Activated T-cell treated with anti-CD3 and anti-CD28 coated beads, Interleukin-2, amount 50 U/mL, for 1 hour (primary cell): ENCODE measurements at places on chromosomes 1 and 21.

DNA sequence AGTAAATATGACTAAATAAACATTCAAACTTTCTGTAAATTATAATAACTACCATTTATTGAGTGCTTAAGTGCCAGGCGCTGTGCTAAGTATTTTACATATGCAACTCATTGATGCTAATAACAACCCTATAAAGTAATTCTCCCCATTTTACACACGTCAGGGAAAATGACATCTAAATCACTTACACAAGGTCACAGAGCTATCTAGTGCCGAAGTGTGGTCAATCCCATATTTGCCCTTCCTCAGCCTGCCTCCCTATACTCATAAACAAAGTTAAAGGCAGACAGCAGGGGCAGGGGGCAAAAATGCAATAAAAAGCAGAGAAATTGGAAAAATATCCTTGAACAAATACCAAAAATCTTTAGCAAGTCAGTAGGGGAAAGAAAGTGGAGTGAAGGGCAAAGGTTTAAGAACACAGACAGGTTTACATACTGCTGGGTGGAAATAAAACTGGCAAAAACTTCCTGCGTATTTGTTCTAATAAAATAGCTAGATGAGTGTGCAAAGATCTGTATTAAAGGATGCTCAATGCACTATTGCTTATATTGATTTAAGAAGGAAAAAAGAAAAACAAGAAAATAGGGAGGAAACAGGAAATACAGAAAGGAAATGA is 72.8 kb downstream of the WDR64 start:
- no peak for DNase-seq

DNA sequence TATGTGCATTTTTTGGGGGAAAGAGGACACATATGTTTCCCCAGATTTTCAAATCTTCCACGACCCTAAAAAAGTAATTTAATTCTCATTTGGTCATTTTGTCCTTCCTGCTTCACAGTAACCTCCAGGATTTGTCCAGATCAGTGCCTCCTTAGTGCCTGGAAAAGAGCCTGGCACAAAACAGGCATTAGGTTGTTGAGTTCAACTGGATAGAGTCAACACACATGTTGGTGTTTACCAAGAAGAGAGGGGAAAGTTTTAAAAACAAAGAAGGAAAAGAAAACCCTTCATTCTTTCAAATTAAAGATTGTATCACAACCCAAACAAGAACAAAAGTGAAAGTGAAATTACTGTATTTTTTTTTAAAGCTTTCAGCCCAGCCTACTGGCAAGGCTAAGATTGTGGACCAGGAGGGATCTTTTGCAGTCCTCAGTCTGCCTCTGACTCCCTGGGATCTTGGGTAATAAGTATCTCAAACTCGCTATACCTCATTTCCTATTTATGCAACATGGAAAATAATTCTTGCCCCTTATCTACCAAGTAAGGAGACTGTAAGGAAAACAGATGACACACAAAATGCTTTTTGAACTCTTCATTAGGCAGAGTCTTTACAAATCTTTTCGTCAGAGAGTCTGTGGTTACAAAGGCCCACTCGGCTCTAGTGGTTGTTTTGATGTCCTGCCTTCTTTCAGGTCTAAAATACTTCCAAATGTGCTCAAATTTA is 57.8 kb downstream of the ZNF281 start:
- DNase-seq = no peak

GRCh38 chr1:49854741-49855140 is 169.0 kb downstream of the AGBL4 start:
- no peak for DNase-seq

GRCh38 chr1:32925403-32926162 is 24.4 kb upstream of the TMEM54 start:
- no peak for DNase-seq
